ENCODE measurements at places on chromosomes 11 and 22.

DNA sequence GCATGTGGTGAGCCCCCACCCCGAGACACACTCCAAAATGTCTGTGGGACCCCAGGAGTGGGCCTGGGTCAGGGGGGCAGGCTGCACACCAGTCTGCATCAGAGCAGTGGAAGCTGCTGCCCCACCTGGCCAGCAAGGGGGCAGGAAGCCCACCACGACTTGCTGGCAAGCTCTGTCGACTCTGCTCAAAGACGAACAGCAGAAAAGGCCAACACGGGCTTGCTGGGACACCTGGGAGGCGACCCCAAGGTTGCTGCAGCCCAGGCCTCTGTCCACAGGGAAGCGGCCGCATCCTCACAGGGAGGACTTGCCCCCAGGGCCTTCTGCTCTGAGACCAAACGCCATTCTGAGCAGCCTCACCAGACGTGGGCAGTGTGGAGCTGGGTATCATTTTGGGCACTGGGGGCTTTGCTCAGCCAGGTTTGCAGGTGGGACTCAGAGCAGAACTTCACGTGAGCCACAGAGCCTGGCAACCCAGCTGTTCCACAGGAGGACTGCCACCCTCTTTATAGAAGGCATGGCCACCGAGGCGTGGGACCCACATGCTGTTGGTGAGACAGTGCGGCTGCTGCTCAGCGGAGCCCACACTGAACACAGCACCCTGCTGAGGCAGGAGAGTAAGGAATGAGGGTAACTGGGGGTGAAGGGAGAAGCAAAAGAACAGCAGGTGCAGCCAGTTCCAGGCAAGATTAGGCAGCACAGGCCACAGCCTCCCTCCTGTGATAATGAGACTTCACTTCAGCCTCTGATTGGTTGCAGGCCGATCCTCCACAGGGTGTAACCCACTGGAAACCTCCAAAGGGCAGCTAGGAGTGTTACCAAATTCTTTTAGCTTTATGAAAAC, 11.0 kb downstream of the IL17REL start:
- no peak for DNase-seq

DNA sequence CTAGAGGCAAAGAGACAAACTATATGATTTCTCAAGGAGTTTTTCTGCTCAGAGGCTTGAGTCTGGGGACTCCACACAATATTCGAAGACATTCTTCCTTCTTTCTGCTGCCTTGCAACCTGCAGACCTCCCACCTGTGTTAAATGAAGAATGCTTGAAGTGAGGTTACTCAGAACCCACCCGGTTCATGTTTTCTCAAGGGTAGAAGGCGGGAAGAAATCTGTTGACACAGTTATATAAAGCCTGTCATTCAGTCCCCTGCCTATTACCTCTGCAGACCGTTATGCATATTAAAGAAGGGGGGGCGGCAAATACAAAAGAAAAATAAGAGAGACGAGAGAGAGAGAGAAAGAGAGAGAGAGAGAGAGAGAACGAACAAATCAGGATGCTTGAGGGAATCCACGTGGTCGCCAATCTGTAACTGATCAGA, 2.2 kb upstream of the KMT2A start:
- no peak for DNase-seq

DNA sequence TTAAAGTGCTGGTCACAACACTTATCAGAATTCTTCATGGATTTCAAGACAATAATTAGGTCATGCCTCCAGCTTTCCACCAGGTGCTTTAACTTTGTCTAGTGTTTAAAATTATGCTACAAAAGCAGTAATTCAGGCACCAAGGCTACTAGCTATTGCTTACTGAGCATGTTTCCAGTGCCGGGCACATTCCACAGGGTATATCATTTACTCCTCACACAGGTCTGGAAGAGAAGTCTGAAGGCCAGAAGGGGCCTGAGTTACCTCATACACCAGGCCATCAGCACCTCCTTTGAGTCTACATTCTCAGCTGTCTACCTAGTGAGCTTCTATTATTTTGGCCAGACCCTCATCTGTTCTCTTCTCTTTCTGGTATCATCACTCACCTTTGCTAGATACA, 41.7 kb upstream of the LMO2 start:
- DNase-seq, result no peak

- peak; percentile 87 for DNase-seq
Measured at GRCh38 chr11:46347637-46348311, 511 bp downstream of the DGKZ start.

- DNase-seq, result peak; percentile 90
Measured at GRCh38 chr22:24155627-24156140, 25.6 kb upstream of the SUSD2 start.

DNA sequence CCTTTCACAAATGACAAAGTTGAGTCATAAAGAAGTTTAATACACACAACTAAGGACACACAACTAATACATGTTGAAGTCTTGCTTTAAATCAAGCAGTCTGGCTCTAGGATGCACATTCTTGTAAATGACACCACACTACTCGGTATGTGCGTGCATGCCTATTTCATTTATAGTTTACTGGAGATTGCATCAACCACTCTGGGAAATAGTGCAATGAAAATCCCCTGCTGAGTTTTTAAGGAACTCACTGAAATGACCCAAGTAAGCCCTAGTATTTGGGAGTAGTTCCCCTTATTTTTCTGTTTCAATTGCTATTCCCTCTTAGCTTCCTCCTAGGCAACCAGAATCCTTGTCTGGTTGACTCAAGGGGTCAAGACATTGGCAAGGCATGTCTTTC, 160.2 kb upstream of the LARGE1 start:
- DNase-seq, result no peak

GRCh38 chr11:32462011-32462690, 26.8 kb upstream of the WT1 start:
- DNase-seq, result no peak

DNA sequence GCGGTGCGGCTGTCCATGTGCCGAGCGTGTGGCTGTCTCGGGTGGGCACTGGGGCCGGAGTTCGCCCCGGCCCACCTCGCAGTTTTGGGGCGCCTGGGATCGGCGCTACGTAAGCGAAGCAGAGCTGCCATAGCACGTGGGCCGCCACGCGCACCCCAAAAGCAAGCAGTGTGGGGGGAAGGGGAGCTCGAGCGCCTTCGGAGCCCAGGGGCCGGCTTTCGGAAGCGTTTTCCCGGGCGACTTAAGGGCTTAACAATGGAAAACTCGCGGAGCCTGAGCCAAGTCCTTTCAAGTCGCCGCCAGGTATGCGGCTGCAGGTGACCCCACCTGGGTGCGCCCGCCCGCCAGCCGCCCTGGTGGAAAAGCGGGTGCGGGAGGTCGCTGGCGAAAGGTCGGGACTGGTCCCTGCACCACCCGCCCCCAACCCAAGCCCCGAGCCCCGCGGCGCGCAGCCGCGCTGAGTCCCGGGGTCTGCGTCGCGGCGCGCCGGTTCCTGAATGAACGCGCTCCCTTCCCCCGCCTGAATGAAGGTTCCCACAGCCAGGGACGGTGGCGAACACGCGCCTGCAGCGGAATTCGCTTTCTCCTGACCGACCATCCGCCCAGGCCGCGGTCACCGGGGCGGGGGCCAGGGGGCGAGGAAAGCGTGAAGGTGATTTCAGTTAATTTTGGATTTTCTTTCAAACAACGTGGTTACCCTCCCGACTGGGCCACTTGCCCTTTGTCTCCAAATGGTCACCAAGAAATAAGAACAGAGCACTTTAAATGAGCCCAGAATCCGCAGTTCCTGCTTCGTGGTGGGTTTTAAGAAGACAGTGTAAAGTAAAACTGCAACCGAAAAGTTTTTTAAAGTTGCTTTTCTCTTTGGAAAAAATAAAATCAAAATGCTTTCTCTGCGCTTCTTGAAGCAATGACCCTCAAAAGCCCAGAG, 2.8 kb upstream of the CCND1 start:
- peak; percentile 68 for DNase-seq

DNA sequence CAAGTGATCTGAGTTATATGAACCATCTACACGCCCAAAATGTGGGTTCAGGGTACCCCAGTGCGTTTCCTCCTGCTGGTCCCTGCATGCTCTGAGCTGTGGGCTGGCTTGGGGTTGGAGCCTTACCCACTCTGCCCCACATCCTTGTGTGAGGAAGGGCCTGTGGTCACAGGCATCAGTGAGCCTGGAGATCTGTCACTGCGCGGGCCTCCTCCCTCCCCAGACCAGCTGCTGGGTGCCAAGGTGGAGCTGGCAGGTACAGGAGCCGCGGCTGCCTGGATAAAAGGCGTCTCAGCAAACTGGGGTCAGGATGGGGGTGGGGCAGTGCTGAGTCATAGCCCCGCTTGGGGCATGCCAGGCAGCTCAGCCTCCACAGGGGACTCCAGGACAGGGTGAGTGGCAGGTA, 17.9 kb downstream of the GNAZ start:
- no peak for DNase-seq

GRCh38 chr11:31805037-31805628, 6.0 kb downstream of the PAX6 start:
- DNase-seq, result peak; percentile 54

DNA sequence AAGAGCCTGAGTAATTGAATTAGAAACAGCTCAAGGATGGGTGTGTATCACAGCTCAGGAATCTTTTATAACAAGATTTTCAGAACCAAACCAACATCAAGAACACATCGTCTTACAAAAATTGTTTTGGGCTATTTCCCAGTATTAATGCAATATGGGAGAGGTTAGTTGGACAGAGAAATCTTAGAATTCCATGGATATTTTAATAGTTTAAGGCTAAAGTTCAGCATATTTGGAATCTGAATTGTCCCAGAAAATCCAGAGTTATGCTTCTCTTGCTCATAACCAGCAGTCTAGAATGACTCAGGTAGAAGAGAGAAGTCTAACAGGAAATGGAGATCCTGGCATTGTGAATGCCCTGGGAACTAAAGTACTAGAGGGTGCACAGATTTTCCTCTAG, 74.6 kb downstream of the ADM start:
- DNase-seq, result no peak

DNA sequence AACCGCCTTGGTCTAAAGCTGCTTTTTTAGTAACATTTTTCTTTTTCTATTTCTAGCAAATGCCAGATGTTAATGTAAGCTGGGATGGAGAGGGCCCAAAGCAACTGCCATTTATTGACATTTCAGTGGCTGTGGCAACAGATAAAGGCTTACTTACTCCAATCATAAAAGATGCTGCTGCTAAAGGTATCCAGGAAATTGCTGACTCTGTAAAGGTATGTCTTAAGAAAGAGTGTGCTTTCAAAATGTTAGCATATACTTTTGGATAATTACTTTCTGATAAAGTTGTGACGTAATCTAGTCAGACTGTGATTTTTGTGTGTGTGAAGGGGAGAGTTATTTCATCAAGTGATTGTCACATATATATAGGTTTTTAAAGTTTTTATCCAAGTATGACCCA, 68.1 kb downstream of the PDHX start:
- DNase-seq, result no peak

DNA sequence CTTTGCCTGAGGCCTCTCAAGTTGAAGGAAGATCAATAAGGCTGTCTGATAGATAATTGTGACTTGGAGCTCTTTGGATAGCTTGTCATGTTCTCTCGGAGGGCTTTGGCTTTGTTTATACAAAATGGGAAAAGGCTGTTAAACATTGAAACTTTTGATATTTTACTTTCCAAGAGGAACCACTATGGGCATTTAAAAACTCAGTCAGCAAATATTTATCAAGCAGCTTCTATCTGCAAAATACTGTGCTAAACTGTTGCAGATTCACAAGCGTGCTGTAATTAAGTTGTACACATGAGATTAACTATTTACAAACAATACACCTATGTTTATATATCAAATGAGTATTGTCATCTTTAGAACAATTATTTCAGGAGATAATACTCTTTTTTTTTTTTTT, 34.5 kb upstream of the SORL1 start:
- DNase-seq, result no peak

DNA sequence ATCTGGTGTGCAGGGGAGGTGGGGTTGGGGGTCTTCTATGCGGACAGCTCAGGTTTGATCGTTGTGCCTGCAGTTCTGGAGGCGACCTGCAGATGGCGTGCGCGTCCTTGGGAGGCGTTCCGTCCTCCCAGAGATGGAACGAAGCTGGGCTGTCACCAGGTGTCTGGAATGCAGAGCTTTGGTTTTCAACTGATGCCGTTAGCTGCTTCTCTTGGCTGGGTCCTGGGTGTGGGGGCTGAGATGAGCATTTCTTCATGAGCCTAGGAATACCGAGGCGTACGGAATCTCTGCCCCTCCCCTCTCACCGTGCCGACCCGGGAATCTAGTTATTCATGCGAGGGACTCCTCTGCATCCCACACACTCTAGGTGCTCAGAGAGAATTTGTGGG, 98.6 kb downstream of the CEP164 start:
- peak; percentile 72 for DNase-seq

- no peak for DNase-seq
Measured at GRCh38 chr22:30195245-30196140, 51.1 kb downstream of the LIF start.

DNA sequence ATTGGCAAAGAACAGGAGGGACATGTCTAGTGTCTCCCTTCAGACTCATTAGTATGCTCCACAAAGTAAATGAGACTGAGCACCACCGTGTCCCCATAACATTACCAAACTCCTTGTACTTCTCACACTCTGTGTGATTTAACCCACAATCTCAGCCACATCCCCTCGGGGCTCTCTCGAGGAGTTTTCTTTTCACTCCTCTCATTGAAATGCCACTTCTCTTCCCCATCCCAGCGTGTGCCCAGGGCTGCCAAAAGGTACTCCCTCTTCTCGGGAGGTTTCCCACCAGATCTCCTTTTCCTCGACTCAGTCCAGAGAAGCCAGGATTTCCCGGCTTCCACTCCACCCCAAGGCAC, 1.1 kb downstream of the RBFOX2 start:
- DNase-seq, result no peak

GRCh38 chr11:102813484-102813883, 15.5 kb upstream of the MMP1 start:
- DNase-seq, result no peak

- DNase-seq, result no peak
Measured at GRCh38 chr11:27081056-27081455, 40.4 kb downstream of the BBOX1 start.

Data from left lung (tissue), 14 donors.